Endothelial cell (in vitro differentiated cells): ENCODE measurements at places on chromosomes 2 and 18. TPM values are rescaled to one million over a fixed set of nuclear protein-coding genes. Genes with fewer than 3 reads are reported as not detected.

DNA sequence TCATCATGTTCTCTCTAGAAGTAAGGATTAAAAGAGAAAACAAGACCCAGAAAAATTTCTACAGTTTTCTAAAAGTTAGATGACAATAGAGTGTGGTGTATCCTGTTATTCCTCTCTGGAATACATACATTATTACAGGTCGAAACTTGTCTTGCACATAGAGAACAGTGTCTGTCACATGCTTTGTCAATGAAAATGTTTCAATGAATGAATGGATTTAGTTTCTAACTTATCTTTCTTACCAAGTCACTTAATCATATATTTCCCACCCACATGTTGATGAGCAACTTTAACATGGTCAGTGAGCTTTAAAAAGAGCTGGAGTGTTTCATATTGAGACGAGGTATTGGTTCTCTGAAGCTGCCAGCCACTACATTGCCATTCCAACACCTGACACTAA lies 4.3 kb downstream of the DSG4 start:
- no peak for DNase-seq

CYS1 gene
- 7.3 TPM for total RNA-seq

SCN2A gene
- total RNA-seq = 1.5 TPM

GRCh38 chr18:56390626-56391025 lies 247.8 kb downstream of the TXNL1 start:
- DNase-seq = no peak

GRCh38 chr2:105309147-105309545 lies 20.4 kb downstream of the TGFBRAP1 start:
- no peak for DNase-seq

CD8B2 gene
- total RNA-seq = 0.05 TPM

GRCh38 chr2:218404351-218405085 lies 4.8 kb downstream of the CTDSP1 start:
- no peak for DNase-seq

GRCh38 chr2:202687276-202687675 lies 52.5 kb downstream of the FAM117B start:
- DNase-seq = no peak

FOXI3 gene
- total RNA-seq = 0.69 TPM

DSC2 gene
- 65.4 TPM for total RNA-seq

RGPD3 gene
- 0.15 TPM for total RNA-seq

GRCh38 chr2:99648906-99649789 lies 159.3 kb upstream of the REV1 start:
- DNase-seq = no peak

DNA sequence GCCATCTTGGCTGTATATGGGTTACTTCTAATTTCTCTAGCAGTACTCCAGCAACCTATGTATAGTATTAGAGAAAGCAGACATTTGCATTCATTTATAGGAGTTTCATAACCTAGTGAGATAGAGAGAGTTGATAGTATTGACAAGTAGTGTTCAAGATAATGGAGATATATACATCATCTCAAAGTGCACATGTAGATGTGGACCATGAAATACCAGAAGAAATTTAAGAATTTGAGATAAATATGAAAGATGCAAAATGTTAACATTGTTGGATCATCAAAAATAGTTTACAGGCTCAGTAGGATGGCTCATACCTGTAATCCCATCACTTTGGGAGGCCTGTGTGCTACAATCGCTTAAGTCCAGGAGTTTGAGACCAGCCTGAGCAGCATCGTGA lies 243.0 kb downstream of the MBD5 start:
- no peak for DNase-seq

DNA sequence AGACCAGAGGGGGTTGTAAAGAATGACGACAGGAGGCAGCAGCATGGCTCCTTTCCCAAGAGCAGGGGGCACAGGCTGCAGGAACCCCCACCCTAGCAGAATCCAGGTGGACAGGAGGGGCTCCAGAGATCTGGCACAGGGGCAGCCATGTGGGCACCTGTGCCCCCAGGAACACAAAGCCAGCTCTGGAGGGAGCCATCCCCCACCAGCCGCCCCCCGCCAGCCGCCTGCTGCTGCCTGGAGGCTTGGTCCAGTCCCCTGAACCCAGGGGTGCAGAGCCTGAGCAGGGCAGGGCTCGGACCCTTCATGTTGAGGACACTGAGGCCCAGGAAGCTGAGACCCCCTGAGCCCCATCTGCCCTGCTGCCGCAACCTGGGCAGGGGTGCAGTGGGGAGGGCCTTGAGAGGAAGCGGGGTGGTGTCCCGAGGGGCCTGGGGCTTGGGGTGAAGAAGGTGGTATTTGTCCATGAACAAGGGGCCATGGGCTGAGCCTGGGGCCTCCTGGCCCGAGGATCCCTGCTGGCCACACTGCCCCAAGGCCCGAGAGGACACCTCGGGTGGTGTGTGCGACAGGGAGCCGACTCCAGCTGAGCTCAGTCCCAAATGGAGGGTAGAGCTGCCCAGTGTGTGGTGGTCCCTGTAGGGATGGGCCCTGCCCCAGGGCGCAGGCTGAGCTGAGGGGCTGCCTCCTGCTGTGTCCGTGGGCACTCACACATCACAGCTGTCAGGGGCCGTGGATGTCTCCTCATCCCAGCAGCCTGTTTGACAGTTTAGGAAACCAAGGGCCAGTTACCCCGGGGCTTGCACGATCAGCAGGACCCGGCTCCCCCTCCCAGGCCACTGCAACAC lies 39.8 kb upstream of the SNED1 start:
- no peak for DNase-seq

DNA sequence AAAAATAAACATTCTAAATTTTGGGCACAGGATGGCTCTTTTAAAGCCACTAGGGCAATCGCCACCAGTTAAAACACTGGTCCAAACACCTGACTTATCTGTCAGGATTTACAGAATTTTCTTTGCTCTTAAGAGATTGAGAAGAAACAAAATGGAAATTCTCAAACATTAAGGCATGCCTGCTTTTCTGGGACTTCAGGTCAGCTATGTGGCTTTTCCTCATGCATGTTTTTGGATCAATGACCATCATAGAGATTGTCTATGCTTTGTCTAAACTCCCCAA lies 112.7 kb downstream of the SMAD2 start:
- no peak for DNase-seq

- no peak for DNase-seq
These were observed 122.7 kb downstream of the CAPN13 start for GRCh38 chr2:30684516-30684915.

RRM2 gene
- 18.7 TPM for total RNA-seq

DNA sequence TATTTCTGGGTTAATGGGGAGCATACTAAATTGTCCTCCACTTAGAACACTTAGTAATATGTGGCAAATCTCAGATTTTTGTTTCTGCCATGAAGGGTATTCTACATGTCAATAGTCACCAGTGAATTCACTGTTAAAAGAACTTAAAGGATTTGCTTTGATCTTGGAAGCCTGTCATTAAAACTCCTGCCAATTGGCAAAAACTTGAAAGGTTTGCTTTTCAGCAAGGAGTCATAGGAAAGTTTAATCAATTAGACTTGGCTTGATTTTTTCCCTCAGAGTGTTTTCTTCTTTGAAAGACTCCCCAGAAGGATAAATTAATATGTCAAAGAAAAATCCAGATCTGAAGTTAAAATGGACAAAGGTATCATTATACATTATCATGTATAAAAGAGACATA lies 671.9 kb upstream of the PKDCC start:
- no peak for DNase-seq
